MCF 10A (cell line): ENCODE measurements at places on chromosomes 3 and 15. TPM values are rescaled to one million over a fixed set of nuclear protein-coding genes. Genes with fewer than 3 reads are reported as not detected.

GRCh38 chr3:186073641-186074040, 35.2 kb downstream of the ETV5 start:
- DNase-seq, result no peak

GRCh38 chr15:74191798-74192197, 10.8 kb downstream of the STRA6 start:
- no peak for DNase-seq

GRCh38 chr15:52103217-52104207, 9.1 kb downstream of the BCL2L10 start:
- peak; percentile 95 for DNase-seq

DNA sequence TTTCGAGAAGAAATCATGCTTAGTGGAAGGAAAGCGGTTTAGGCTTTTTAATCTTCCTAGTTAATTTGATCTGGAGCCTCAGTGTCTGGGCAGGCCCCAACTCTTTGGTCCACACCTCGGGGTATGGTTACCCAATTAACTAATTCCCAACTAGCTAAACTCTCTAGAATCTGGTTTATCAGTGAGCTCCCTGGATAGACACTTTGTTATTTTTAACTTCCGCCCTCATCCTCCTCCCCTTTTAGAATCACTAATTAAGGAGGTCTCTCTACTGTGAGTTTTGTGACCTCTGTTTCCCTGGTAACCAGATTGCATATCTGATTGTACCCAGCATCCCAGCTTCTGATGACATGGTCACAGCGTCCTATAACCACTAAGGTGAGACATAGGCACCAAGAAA, 112.2 kb downstream of the RARB start:
- DNase-seq, result no peak

- no peak for DNase-seq
Measured at GRCh38 chr3:175941352-175941751, 1082.2 kb downstream of the NAALADL2 start.

DNA sequence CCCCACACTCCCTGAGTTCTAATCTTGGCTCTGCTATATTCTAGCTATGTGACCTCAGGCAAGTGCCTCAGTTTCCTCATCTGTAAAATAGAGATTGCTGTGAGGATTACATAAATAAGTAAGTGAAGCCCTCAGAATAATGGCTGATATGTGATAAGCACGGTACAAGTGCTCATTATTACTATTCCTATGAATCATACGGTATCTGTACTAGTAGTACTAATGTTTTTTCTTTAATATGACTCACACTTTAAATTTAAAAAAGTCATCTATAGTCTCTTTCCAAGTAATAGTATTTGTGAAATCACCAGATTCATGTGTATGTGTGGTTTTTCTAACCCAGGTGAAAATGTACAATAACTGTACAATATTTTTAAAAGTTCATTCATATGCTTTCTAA, 58.7 kb downstream of the CLDN11 start:
- peak; percentile 9 for DNase-seq

DNA sequence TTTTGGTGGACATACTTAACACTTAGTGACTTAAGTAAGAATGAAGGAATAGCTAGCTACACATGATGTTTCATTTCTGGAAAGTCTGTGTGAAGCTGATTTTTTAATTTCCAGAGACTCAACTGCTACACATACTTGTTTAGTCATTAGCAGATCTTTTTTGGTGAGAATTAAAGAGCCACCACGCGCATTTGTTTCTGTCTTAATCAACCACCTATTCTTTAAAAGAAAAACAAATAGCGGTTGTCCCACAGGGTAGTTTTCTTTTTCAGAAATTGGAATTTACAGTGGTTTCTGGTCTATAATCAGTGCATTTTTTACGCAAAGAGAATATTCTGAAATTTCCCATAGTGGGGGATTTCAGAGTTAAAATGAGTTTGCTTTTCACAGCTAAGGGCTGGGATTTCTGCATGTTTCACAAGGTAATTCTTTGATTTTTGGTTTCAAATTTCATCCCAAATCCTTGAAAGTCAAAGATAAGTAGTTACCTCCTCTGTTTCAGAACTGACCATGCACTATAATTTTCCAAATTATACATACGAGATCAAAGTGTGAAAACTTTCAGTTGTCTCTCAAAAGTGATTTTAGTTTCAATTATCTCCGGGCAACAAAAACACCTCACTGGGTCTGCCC, 631.0 kb upstream of the GRM7 start:
- DNase-seq, result no peak

C3orf85 gene
- not detected in 2 replicates for total RNA-seq

BCHE gene
- total RNA-seq, result not detected in 2 replicates
